ENCODE measurements at places on chromosomes 11 and 22. TPM values are rescaled to one million over a fixed set of nuclear protein-coding genes. Genes with fewer than 3 reads are reported as not detected.

P2RX6 gene
- polyA plus RNA-seq: 0.65 TPM

IL18BP gene
- 2.9 TPM for polyA plus RNA-seq

TPP1 gene
- 34.8 TPM for polyA plus RNA-seq

LIF gene
- 1.2 TPM for polyA plus RNA-seq

LMO1 gene
- polyA plus RNA-seq: not detected

OR2AG1 gene
- polyA plus RNA-seq: not detected

BDNF gene
- 0.35 TPM for polyA plus RNA-seq

SLC22A25 gene
- polyA plus RNA-seq: not detected

- DNase-seq: no peak
Observed at GRCh38 chr11:33419924-33420323, 162.7 kb downstream of the HIPK3 start.

DNA sequence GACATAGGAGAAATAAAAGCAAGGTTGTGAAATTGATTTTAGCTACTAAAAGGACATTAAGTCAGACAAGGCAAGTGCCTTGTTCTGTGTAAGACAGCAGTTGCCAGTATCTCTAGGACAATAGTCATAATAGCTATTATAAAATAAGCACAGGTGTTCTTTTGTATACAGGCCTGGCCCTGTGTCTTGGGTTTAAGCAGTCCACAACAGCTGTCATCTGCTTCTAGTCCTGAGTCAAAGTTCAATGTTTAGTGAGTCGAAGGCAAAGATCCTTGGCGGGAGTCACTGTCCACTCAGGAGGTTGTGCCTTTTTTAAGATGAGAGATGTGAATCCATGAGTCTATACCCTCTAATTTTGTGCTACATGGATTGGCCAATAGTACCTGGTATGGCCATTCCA lies 79.5 kb downstream of the SC5D start:
- no peak for DNase-seq

DNA sequence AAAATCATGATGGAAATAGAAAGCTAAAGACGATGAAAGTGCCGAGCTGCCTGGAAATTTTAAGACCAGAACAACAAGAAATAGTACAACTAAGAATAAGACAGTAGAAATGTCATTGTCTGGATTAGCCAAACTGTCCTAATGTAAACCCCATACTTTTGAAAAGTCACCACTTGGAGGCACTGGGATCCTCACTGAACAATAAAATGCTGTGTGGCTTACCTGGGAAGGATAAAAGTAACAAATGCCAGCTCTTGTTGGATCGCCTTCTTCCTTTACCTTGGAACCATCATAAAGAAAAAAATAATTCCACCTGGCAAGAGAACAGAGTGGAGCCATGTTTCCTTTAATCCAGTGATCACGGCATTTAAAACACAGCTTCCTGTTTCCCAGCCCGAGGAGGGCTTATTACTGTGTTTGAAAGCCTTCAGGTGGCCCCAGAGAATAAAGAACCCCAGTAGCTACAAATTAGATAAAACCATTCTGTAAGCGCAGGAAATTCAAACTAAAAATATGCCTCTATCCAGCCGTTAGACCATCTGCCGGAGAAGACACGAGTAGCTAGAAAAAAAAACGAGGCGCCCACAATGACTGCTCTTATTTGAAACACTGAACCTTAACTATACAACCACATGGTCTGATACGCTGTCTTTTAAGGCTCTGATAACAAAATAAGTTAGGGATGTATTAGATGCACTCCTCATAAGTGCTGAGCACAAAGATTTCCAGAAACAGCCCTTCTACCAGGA lies 4.4 kb downstream of the HPS4 start:
- no peak for DNase-seq

DNA sequence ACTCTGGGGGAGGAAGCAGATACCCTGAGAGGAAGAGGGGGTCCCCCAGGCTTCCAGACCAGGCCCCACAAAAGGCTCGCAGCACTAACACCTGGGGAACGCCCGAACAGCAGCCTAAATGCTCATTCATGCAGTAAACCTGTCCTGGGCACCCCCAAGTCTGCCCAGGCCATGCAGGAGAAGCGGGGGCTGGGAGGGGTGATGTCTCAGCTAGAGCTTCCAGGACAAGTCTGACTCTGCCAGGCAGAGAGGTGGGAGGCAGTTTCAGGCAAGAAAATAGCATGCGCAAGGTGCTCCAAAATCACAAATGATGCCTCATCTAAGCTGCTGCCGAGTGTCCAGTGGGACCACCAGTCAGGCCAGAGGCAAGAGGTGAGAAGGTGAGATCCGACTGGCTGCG lies 14.6 kb downstream of the CABP7 start:
- no peak for DNase-seq

- DNase-seq: no peak
Observed at GRCh38 chr11:102555091-102555490, 24.5 kb upstream of the MMP7 start.

DNA sequence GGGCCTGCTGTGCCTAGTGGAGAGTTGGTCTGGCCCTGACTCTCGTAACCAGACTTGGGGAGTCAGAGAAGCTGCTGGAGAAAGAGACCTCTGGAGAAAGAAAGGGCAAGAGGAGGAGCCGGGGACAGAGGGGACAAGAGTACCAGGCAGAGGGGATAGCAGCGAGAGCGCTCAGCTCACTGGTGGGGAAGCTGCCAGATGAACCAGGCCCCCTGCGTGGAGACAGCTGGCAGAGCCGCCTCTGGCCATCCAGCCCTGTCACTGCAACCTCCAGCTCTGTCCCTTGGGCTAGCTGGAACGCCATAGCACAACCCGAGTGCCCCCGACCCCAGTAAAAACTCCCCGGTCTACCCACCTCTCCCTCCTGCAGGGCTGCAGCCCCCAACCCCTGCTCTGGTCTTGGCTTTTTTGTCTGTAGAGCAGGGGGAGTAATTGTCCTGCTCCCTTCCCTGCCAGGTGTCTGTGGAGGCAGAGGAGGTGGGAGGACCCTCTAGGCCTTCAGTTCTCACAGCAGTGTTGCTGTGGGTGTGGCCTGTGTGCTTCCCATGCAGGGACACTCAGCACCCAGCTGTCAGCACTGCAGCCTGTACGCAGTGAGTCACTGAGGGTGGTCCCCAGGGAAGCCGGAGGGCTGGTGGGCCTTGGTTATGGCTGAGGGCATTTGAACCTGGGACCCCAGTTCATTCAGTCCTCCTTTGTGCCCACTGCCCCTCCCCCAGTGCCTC lies 4.8 kb upstream of the SUN2 start:
- DNase-seq: no peak

DNA sequence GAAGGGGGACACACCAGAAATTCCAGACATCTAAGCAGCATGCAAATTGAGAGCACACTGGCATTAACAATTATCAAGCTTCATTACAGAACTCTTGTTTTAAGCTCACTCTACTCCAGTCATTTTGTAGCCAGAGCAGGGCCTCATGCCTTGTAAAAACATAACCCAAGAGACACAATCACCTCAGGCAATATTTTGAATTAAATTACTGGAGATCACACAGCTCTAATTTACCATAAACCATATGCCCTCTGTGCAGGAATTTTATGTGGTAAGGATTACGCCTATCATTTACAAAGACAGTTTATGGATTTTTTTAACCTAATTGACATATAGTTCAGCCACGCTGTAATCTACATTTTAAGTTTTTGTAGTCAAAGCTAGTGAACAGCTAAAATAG lies 414.1 kb upstream of the DDI1 start:
- DNase-seq: no peak

DNA sequence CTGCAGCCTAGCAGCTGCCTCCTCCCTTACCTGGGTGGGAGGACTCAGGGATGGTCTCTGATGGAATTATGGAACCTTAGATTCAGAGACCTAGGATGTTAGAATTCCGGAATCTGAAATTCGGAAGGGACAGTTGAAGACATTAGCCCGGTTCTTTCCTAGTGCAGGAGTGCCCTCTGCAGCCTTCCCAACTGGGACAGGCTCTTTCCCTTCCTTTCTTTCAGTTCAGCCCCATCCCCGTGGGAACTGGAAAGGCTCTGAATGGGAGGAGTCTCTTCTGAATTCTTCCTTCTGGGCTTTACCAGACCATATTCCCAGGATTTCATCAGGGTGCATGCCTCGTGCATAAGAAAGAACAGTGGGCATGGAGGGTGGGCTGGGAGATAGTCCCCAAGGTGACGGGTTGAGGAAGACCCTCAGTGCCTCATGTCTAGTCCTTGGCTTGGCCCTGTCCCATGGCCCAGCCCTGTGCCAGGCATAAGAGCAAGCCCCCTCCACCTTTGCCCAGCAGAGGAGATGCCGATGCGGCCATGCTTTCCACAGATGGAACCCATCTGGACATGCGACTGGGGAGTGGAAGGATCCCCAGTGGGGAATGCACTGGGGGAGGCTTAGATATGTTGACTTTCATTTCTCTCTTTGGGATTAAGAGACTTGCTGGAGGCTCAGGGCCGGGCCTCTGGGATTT lies 14.4 kb downstream of the DNAJB13 start:
- DNase-seq: no peak

DNA sequence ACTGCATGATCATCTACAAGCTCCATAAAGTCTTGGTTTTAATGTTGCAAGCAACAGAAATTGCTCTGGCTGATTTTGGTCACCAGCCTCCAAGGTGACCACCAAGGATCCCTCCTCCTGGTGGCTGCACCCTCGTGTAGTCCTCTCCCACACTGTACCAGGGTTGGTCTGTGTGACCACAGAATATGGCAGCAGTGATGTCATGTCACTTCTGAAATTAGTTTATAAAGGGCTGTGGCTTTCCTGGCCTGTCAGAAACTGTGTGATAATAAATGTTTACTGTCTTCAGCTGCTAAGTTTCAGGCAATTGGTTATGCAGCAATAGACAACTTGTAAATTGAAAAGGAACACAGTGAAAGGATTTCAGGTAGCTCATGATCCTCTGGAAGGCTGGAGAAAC lies 5.3 kb upstream of the PRDM11 start:
- no peak for DNase-seq

DNA sequence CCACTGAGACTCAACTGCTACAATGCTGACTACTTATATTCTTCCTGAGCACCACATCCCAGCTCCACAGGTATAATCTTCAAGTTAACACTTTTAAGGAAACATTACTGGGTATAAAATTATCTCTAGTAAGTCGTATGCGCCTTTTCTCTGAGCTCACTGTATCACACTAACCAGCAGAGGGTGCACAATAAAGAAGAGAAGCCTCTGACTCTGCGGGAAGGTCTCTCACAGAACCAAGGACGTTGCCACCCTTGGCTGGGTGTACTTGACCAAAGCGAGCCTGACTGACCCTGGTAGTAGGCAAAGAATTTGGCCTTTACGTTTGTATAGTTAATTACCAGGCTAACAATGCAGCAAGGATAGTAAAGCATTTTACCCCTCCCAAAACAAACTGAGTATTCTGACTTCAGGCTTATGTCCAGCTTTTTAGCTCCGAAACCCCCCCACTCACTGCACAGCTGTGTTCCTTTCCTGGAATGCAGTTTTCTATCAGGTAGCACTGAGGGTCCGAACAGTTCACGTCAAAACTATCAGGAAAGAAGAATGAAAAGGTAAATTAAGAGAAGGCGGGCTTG lies at the start of gene BTBD18:
BTBD18 (minus strand) TSS at position 144 of the 578 bp plus-strand sequence. CDS start 631 bp downstream, outside the sequence.
- no peak for DNase-seq

- no peak for DNase-seq
Observed at GRCh38 chr11:99066618-99067317, 46.0 kb downstream of the CNTN5 start.

DNA sequence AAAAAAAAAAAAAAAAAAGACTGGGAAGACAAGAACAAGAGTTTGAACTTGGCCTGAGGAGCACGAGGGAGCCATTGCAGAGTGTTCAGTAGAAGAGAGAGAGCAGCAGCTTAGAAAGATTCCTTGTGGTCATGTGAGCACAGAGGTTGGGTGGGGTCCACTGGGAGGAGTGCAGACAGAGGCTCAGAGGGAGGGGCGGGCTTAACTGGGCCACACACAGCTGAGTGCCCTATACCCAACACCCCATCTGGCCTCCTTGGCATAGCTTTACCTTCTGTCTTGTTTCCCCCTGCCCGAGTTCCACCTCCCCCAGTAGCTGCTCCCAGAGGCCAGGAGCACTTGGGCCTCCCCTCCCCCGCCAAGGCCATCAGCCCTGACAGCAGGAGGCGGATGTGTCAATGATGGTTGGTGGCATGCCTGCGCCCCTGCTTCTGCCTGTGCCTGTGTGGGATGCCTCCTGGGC lies 12.1 kb downstream of the C11orf86 start:
- DNase-seq: no peak

DNA sequence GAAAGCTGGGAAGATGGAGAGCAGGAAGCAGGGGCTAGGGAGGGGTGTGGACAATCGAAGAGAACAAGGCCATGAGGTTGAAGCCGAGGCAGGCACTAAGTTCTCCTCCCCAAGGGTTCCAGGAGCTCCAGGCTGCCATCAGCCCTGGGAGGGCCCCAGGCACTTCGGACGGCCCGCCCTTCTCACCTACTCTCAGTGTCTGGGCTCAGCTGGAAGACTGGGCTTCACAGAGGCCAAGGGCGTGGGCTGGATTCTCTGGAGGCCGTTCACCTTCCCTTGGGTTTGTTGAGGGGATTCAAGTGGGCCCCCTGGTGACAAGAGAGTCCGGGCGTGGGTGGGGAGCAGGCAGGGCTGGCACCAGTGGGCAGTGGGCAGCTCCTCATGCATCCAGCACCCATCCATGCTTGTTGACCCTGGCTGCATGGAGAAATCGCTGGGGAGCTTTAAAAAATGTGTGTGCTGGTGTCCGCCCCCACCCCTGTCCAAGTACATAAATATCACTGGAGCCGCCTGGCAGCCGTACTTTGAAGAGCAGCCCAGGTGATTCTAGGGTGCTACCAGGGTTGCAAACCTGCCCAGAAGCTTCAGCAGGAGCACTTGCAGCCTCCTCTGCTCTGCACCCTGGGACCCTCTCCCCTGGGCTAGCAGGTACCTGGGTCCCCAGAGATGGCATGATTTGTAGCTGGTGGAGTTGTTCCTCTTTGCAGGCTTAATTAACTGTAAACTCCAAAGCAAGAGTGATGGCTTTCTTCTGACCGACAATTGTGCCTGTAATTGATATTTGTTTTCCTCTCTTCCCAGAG lies 74.3 kb downstream of the RTL6 start:
- no peak for DNase-seq

- no peak for DNase-seq
Observed at GRCh38 chr22:17804331-17805080, 30.2 kb upstream of the BID start.

GRCh38 chr22:32786027-32786418 lies 15.5 kb upstream of the TIMP3 start:
- no peak for DNase-seq
